ENCODE measurements at places on chromosomes 16 and 17.
A peak's percentile ranks its signal among the peaks of the same experiment; 100 is the strongest.

DNA sequence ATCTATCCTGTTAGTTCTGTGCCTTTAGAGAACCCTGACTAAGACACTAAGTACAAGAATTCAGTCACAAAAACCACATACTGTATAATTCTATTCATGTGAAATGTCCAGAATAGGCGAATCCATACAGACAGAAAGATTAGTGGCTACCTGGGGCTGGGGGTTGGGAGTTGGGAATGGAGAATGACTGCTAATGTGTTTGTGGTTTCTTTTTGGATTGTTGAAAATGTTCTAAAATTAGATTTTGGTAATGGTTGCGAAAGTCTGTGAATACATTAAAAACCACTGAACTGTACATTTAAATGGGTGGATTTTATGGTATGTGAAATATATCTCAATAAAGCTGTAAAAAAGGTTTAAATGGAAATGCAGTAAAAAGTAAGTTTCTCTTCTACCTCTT is 80.4 kb upstream of the AKTIP start:
- DNase-seq, result no peak

DNA sequence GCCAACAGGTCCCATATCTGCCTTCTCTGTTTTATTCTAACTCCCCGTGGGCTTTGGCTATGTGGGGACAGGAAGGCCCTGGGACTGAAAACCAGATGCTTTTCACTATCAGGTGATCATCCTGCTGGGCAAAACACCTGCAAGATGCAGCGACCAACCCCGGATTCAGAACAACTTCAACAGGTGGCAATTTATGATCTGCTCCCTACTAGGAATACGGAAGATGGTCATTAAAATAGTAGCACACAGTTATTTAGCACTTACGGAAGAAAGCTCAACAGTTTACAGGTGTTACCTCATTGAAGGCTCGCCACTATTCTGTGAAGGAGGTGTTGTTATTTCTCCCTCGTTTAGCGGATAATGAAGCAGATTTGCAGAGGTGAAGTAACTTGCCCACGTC is 7.8 kb upstream of the SLC5A11 start:
- DNase-seq, result no peak

DNA sequence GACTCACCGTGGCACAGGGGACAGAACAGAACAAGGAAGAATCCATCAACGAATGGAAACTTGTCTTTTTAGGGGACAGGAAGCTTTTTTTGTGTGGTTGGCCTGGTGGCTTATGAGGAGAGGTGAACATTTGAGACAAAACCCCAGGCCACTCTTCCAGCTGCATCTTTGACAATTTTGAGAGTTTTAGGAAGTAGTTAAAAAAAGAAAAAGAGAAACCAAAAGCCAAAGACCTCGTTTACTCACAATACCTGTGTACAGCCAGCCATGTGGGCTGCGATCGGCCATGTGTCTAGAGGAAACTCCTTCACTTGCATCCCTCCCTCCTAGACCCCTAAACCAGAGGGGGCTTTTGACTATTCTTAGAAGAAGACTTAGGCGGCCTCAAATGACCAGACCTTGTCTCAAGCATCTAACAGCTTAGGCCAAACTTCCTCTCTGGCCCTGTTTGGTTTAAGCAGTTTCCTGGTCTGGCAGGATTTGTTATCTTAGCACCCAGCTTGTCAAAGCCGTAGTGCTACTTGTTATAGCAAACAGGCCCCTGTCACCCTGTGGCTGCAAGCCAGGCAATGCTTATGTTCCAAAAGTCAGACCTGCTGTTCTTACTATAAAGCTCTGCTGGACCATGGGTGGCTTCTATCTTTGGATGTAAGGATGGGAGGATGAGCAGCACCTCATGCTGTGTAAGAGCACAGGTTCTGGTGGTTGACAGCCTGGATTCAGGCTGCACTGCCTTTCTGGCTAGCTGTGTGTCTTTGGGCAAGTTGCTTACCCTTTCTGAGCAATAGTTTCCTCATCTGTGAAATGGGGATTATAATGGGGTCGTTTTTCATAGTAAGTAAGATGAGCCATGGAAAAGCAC is 17.7 kb downstream of the KSR1 start:
- DNase-seq, result peak; percentile 94

DNA sequence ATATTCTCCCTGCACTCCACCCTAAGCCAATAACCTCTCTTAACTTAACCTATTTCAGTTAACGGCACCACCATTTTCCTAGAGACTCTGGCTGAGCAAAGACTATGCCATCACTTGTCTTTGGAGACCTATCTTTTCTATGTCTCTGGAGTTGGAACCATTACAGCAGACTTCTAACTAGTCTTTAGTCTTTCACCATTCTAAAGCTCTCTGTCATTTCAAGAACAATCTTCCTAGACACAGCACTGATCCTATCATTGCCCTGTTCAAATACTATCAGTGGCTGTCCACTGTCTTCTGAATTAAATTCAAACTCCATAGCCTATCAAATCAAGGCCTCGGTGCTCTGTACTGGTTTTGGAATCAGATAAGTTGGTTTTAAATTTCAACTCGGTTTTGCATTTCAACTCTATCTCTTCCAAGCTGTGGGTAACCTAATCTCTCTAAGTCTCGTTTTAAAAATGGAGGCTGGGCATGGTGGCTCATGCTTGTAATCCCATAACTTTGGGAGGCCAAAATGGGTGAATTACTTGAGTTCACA is 31.9 kb downstream of the RNF43 start:
- DNase-seq, result no peak

Measured in CD14-positive monocyte (primary cell).